ENCODE measurements at places on chromosomes 6 and 20.

DNA sequence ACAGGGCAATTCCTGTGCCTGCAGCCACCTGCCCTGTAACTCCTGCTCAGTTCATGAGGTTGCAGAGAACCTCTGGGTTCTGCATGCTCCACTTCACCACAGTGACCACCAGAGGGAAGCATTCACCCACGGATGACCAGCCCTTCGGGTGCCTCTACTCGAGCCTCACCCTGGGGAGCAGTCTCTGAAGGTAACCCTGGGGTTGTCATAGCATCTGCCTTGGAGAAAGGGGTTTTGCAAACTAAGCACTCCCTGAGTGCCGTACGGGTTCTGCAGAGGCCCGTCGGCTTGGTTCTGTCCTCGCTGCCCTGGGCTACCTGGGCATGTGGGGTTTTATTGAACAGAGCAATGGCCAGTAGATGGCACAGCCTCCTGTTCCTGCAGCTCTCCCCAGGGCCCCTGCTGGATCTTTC is 10.2 kb upstream of the CST5 start:
- H3K27ac ChIP-seq: no peak overlapping the region
- H3K4me3 ChIP-seq: no peak overlapping the region
- H3K36me3 ChIP-seq: no peaks in the 10 kb centered on the region
- peak; percentile 90 for DNase-seq
- no peaks in the 10 kb centered on the region for H3K27me3 ChIP-seq

GRCh38 chr6:26059941-26060340 is 27.3 kb upstream of the HFE start:
- no peak overlapping the region for H3K27ac ChIP-seq
- no peaks in the 10 kb centered on the region for H3K27me3 ChIP-seq
- no peak for DNase-seq
- H3K36me3 ChIP-seq: no peaks in the 10 kb centered on the region

DNA sequence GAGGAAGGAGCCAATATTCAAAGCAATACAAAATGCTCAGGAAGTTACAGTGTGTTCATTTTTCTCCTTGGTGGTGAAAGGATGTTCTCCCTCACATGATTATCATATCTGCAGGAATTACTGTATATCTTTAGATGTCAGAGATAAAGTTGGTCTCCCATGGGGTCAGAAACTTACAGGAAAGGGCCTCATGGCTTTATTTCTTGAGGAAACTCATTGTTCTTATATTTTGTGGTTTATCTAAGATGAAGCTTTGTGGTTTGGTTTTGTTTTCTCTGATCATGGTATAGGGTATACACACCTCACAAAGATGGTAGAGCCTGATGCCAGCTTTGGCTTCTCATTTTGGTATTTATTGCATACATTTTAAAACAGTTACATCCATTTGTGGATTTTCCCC is 100.5 kb upstream of the STXBP5 start:
- no peak overlapping the region for H3K27ac ChIP-seq
- H3K27me3 ChIP-seq: no peaks in the 10 kb centered on the region
- no peak for DNase-seq
- H3K4me3 ChIP-seq: no peak overlapping the region
- H3K36me3 ChIP-seq: no peaks in the 10 kb centered on the region

DNA sequence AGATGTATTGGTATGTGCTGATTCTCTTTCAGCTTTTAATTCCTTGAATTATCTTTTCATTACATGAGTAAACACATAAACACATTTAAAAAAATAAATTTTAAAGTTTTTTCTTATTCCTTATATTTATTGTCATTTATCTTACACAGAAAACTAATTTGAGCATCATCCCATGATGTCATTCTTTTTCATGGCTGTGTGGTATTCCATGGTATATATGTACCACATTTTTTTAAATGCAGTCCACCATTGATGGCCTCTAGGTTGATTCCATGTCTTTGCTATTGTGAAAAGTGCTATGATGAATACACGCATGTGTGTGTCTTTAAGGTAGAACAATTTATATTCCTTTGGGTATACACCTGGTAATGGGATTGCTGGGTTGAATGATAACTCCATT is 33.3 kb downstream of the OTOR start:
- no peaks in the 10 kb centered on the region for H3K27me3 ChIP-seq
- H3K36me3 ChIP-seq: peaks cover 4% of the 10 kb centered on the region
- no peak overlapping the region for H3K4me3 ChIP-seq
- no peak for DNase-seq

DNA sequence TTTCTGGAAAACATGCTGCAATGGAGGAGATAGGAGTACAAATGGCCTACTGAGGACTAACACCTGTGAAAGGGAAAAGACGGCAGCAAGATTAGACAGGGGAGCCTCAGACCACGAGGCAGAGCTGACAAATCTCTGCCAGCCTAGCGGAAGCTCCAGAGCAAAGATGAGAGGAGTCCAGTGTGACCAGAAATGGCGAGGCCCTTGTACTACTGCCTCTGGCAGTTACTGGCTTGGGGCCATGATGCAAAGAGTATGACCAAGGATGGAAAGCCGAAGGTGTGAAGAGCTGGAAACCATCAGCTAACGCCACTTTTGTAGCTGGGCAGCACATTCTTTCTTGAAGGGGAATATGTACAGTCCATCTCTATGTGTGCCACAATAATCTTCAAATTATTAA is 55.4 kb downstream of the RALGAPA2 start:
- no peaks in the 10 kb centered on the region for H3K36me3 ChIP-seq
- H3K4me1 ChIP-seq: peaks cover 3% of the 10 kb centered on the region
- no peak overlapping the region for H3K4me3 ChIP-seq

DNA sequence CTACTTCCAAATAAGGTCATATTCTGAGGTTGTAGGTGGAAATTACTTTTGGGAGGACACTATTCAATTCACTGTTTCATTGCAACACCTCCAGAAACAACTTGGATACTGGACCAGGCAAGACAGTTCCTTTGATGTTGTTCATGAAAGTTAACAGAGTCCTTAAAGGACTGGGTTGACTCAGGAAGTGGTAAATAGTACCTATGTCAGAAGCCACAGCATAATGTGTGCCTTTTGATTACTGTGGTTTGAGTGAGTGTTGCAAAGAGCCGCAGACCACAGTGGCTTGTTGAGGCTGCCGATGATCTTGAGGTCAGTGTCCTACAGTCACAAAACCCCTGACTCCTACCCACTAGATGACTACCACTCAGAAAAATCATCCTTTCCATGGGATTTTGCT is 10.9 kb downstream of the IL20RA start:
- H3K4me3 ChIP-seq: no peak overlapping the region
- H3K36me3 ChIP-seq: no peaks in the 10 kb centered on the region
- no peaks in the 10 kb centered on the region for H3K27me3 ChIP-seq
- DNase-seq: no peak

DNA sequence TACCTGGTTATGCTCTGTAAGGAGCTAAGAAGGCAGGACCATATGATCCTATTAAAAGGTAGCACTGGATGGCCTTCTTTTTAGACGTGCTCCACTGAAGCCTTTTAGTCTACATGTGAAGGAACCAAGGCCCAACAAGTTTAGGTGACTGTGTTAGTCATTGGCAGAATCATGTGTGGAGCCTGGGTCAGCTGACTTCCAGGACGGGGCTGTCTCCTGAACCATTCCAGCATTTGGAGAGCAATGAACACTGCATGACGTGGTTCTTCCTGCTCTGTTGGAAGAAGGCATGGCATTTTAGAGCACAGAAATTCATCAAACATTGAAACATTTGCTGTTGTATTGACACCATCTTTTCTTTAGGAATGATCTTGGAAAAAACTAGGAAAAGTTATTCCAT is 87.8 kb upstream of the TIAM2 start:
- DNase-seq: no peak
- H3K4me1 ChIP-seq: peaks cover 14% of the 10 kb centered on the region
- no peak overlapping the region for H3K27ac ChIP-seq

DNA sequence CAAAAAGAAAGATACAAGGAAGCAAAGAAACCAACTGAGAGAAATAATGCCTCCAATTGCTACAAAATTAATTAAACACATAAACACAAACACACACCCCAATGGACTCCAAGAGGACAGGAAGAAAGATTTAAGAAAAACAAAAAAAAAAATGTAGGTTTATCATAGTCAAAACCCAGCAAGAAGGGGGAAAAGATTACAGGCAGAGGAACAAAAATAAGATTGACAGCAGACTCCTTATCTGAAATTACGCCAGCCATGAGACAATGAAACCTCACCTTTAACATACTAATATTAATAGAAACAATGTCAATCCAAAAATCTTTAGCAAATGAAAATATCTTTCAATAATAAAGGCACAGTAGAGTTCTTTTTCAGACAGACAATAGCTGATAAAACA is 155.8 kb downstream of the RNGTT start:
- no peaks in the 10 kb centered on the region for H3K27me3 ChIP-seq
- H3K4me1 ChIP-seq: no peaks in the 10 kb centered on the region
- no peak overlapping the region for H3K27ac ChIP-seq
- H3K36me3 ChIP-seq: peaks cover 21% of the 10 kb centered on the region
- H3K4me3 ChIP-seq: no peak overlapping the region

- H3K36me3 ChIP-seq: no peaks in the 10 kb centered on the region
- no peak overlapping the region for H3K27ac ChIP-seq
- peaks cover 7% of the 10 kb centered on the region for H3K4me1 ChIP-seq
- no peak for DNase-seq
- no peaks in the 10 kb centered on the region for H3K27me3 ChIP-seq
Measured at GRCh38 chr20:52985687-52986086, 13.5 kb downstream of the TSHZ2 start.

- no peaks in the 10 kb centered on the region for H3K4me1 ChIP-seq
- DNase-seq: no peak
- H3K4me3 ChIP-seq: no peak overlapping the region
- H3K27me3 ChIP-seq: no peaks in the 10 kb centered on the region
- no peaks in the 10 kb centered on the region for H3K36me3 ChIP-seq
- H3K27ac ChIP-seq: no peak overlapping the region
Measured at GRCh38 chr6:127436578-127437110, 22.5 kb downstream of the KIAA0408 start.

GRCh38 chr6:34526241-34526972 is 29.7 kb downstream of the SPDEF start:
- DNase-seq: no peak
- peak overlapping the region; percentile 47 for H3K4me3 ChIP-seq
- H3K27me3 ChIP-seq: no peaks in the 10 kb centered on the region
- peaks cover 20% of the 10 kb centered on the region for H3K4me1 ChIP-seq
- no peak overlapping the region for H3K27ac ChIP-seq

DNA sequence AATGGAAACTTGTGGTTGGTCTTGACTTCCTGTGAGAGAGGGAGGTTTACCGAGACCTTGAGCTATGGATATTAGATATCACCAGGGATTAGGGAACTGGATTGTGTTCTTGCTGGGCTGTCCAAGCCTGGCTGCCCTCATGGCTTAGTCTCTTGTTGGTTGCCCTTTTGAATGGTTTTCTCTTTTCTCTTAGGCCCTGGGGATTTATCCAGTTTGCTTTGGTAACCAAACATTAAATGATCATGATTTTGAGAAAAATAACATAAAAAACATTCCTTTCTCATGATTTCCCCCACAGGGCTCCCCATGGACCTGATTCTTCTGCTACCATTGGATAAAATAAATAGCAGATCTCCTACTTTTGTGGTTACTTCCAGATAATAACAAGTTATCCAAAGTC is 306.4 kb upstream of the RNF217 start:
- H3K36me3 ChIP-seq: no peaks in the 10 kb centered on the region
- DNase-seq: no peak
- no peak overlapping the region for H3K27ac ChIP-seq
- no peaks in the 10 kb centered on the region for H3K27me3 ChIP-seq

DNA sequence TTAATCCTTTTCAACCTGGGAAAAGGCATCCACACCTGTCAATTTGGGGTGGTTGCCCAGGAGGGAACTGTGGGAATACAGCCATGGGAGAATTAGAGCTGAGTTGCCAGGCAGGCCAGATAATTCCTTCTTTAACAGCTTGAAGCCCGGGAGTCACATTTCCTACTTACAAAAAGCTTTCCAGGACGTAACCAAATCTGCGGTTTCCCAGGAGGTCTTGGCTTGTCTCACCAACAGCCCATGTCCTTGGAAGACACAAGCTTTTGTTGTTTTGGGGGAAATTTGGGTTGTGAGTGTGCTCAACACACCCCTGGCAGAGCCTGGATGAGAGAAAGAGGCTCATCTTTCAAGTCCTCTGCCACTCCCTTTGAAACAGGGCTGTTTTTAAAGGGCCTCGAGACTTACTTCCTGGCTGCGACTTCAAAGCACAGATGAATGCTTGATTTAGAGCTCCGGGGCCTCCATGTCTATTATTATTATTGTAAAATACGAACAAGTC is 465.9 kb upstream of the BTBD3 start:
- H3K27ac ChIP-seq: peak overlapping the region; percentile 90
- H3K4me3 ChIP-seq: no peak overlapping the region
- peaks cover 56% of the 10 kb centered on the region for H3K4me1 ChIP-seq
- no peak for DNase-seq
- H3K36me3 ChIP-seq: no peaks in the 10 kb centered on the region

DNA sequence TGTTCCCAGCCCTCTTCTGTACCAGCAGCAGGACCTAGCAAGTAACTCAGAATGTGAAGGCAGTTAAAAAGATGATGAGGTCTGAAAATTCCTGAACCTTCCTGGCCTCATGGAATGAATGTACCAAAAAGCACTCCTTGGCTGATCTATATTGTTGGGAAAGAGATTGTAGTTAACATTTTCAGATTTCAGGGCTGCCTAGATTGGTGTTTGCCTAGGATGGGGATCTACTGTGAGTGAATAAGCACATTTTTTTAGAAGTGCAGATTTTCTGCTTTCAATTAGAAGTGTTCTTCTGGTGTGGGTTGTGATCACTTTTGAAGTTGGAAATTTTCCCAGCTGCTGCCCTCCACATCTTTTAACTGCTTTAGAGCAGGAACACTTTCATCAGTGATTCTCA is 6.2 kb downstream of the MYLIP start:
- H3K4me1 ChIP-seq: peaks cover 83% of the 10 kb centered on the region
- no peak for DNase-seq
- peaks cover 64% of the 10 kb centered on the region for H3K36me3 ChIP-seq
- peak overlapping the region; percentile 47 for H3K27ac ChIP-seq

GRCh38 chr6:139447656-139447975 is 73.2 kb upstream of the CITED2 start:
- H3K4me3 ChIP-seq: no peak overlapping the region
- DNase-seq: no peak
- no peaks in the 10 kb centered on the region for H3K36me3 ChIP-seq
- H3K27me3 ChIP-seq: no peaks in the 10 kb centered on the region

Measured in WTC11 (cell line).